ENCODE measurements at places on chromosomes 5 and 9.

- no peak for DNase-seq
Observed at GRCh38 chr5:83540105-83540504, 68.6 kb downstream of the VCAN start.

DNA sequence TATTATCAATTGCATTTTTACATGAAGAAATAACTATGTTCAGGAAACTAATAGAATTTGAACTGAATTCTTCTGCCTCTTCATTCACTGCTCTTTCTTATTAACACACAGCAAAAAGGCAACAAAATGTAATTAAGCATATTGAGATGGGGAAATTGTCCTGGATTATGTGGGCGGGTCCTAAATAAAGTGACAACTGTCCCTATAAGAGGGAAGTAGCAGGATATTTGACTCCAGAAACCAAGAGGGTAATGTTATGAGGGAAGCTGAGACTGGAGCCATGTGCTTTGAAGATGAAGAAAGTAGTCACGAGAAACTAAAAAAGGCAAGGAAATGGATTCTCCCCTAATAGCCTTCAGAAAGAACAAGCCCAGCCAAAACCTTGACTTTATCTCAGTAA, 311.2 kb upstream of the PIK3R1 start:
- DNase-seq, result no peak

GRCh38 chr5:91126448-91126847, 256.7 kb downstream of the ARRDC3 start:
- no peak for DNase-seq

DNA sequence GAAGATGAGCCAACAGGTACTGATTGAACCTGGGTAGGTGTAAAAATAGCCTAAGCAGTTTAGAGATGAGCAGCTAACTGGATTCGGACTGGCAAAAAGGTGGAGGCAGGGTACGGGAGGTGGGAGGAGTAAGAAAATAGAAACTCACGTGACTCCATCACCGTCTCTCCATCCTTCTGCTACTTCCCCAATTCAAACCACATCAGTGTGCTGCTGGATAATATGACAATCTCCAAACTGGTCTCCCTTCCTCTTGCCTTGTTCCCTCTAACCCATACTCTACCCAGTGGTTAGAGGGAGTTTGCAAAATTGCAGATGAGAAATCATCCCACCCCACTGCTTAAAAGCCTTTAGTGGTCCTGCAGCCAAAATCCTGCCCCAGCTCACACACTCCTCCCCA, 42.7 kb downstream of the RIGI start:
- DNase-seq, result no peak
